Thymus (tissue), 14 donors: ENCODE measurements at places on chromosomes 3 and 15. TPM values are rescaled to one million over a fixed set of nuclear protein-coding genes. Genes with fewer than 3 reads are reported as not detected.

The IGSF10 gene
- 1.9 TPM for total RNA-seq

The BBS4 gene
- total RNA-seq = 15.7 TPM

The MST1R gene
- 8.9 TPM for total RNA-seq

The LMAN1L gene
- total RNA-seq = not detected

The CFAP100 gene
- not detected for total RNA-seq

The BRPF1 gene
- 19.1 TPM for total RNA-seq

The MYL3 gene
- 0.19 TPM for total RNA-seq

The P3H2 gene
- 5.9 TPM for total RNA-seq

The EPHA3 gene
- total RNA-seq = 1.9 TPM

The WNT5A gene
- total RNA-seq = 2.9 TPM

The ZNF385D gene
- 0.94 TPM for total RNA-seq

The PEAK1 gene
- total RNA-seq = 7.8 TPM

The PYGO1 gene
- total RNA-seq = 0.71 TPM

The LMOD3 gene
- total RNA-seq = 0.14 TPM

The GPR27 gene
- total RNA-seq = 0.05 TPM

The FOXB1 gene
- 0.05 TPM for total RNA-seq

The ARGFX gene
- total RNA-seq = not detected

The NT5DC2 gene
- total RNA-seq = 18.1 TPM

The GXYLT2 gene
- 6.6 TPM for total RNA-seq

The SCAMP5 gene
- 2.3 TPM for total RNA-seq

The DPPA2 gene
- total RNA-seq = 0.14 TPM

The GNAT1 gene
- 0.05 TPM for total RNA-seq

The GPD1L gene
- 6.8 TPM for total RNA-seq

The GOLGA8G gene
- total RNA-seq = under 0.01 TPM

The ZNF774 gene
- total RNA-seq = 1.2 TPM

The GPR171 gene
- total RNA-seq = 20.6 TPM

The BSN gene
- 0.09 TPM for total RNA-seq

The PRTG gene
- total RNA-seq = 0.99 TPM

The SLC24A5 gene
- 0.05 TPM for total RNA-seq

The NOX5 gene
- total RNA-seq = 0.19 TPM

The LINS1 gene
- total RNA-seq = 29.9 TPM

The MEGF11 gene
- total RNA-seq = 0.28 TPM

The TMOD3 gene
- total RNA-seq = 26.3 TPM

The SERPINI2 gene
- 0.19 TPM for total RNA-seq

The FEZF2 gene
- total RNA-seq = 2.9 TPM

The SPG21 gene
- 44.4 TPM for total RNA-seq

The ALDH1L1 gene
- 0.85 TPM for total RNA-seq
